ENCODE measurements at places on chromosomes 2 and 18.

DNA sequence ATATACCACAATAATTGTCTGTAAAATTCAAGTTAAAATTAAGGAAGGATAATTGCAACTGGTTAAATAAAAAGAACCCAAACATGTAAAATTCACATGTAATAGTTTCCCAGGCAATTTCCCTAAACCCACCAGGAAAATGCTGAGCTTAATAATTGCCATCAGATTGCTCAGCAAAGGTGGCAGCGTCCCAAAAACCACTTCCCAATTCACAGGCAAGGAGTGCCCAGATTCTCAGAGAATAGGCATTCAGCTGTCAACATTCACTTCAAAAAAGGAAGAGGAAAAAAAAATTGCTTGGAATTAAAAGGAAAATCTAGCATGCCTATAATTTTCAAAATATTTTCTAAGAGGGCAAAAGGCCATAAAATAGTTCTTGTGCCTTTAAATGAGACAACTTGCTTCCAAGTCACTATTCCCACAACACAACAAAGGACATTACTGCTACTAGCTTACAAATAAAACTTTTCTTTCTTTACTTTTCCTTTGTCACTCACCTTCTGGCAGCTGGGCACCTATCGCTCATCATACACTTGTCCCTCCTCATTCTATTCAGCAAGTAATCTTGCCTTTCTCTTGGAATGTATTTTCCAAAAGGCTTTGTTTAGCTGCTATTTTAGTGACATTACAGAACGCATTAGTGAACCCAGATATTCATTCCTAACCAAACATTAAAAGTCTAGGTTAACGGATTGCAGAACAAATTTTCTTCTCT is 15.2 kb downstream of the SRBD1 start:
- no peak for DNase-seq

- DNase-seq: no peak
These were observed 181.3 kb downstream of the SEPTIN10 start for GRCh38 chr2:109432421-109432820.

DNA sequence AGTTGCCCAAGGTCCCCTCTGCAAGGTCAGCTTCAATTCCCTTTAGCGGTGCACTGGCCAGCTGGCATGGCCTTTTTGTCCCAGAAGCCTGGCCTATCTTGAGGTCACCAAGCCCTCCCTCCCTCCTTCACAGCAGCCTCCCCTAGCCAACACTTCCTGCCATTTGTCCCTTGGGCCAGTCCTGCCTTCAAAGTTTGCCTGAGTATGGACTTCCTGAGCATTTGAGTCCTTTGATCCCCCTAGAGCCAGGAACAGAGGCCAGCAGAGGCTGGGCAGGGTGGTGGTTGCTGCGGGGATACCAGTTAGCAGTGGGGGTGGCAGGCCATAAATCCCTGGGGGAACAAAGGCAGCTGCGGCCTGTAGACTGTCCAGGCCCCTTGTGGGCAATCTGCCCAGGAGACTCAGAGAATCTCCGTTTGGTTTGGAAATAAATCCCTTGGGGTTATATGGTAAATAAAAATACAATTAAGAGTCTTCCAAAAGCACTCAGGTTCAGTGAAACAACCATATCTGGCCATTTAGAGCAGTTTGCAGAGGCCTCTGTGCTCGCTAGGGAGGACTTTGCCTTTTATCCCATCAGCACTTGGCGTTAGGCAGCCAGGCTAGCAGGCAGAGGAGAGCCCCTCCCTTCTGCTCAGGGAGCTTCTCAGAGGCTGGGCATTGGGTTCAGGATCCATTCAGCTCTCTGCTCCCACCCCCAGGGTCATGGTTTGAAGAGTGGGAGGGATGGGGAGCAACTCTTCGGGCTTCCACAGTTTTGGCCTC is 3.1 kb upstream of the HES6 start:
- no peak for DNase-seq

DNA sequence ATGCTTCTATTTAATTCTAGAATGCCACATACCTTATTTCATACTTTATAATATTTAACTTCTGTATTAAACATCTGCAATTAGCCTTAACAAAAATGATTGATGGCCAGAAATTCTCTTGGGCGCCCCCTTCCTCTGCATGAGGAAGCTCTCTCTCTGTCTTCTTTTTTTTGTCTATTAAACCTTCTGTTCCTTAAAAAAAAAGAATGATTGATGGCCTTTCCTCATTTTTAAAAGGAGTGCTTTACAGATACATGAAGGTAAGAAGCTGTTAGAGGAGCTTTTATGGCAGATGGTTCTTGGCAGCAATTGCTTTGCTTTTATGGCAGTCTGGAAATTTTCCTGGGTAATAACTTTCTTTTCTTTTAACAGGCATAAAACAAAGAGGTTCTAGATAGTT is 526.9 kb downstream of the SLC4A3 start:
- no peak for DNase-seq

DNA sequence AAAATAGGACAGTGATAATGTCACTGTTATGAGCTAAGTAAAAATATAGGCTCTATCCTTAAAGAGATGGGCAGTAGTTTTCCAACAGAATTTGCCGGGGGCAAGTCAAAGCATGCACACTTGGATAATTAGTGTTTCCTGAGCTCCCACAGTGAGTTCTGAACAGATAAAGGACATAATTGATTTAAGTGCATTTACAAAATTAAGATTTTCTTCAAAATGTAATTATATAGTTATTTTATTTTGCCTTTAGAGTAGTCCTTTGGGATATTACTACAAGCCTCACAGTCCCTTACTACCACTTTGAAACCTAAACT is 107.6 kb downstream of the RAPGEF4 start:
- no peak for DNase-seq

GRCh38 chr18:8406186-8406867 is 202.9 kb upstream of the RAB12 start:
- DNase-seq: no peak

GRCh38 chr2:120653046-120653445 is 82.6 kb upstream of the GLI2 start:
- DNase-seq: no peak

DNA sequence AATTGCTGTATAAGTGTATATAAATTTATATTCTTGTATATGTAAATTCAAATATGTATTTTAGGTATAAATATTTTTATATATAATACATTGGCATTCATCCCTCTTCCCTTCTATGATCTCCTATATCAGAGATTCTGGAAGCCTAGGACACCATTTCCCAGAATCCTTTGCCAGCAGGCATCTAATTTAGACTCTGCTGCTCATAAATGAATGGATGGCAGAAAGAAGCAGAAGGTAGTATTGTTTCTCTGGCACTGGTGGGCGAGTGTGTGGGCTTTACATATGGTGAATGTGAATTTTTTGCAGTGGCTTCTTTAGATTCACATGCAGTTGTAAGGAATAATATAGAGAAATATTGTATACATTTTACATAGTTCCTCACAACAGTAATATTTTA is 215.2 kb upstream of the THSD7B start:
- DNase-seq: no peak

DNA sequence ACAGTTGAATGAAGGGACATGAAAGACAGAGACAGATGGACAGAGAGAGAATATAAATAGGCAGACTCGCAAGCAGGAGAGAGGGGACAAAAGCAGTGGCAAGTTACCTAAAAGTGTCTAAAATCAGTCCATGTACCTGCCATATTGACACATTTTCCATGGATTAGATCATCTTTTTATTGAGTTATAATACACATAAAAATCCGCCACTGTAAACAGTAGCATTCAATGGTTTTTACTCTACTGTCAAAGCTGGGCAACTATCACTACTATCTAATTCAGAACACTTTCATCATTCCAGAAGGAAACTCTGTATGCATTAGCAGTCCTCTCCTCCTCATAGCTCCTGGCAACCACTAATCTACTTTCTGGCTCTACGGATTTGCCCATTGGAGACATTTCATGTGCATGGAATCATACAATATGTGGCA is 10.1 kb downstream of the CFAP210 start:
- DNase-seq: no peak

GRCh38 chr2:74498500-74499266 is 720 bp downstream of the LBX2 start:
- no peak for DNase-seq

- DNase-seq: no peak
These were observed 11.1 kb downstream of the LIMS2 start for GRCh38 chr2:127664065-127664894.

DNA sequence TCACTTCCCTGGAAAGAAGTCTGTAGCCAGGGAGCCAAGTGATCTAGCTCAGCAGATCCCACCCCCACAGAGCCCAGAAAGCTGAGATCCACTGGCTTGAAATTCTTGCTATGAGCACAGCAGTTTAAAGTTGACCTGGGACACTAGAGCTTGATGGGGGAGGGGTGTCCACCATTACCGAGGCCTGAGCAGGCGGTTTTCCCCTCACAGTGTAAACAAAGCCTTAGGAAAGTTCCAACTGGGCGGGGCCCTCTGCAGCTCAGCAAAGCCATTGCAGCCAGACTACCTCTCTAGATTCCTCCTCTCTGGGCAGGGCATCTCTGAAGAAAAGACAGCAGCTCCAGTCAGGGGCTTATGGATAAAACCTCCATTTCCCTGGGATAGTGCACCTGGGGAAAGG is 887.2 kb upstream of the LRATD1 start:
- no peak for DNase-seq

GRCh38 chr18:28961669-28962228 is 784.8 kb upstream of the CDH2 start:
- DNase-seq: no peak

DNA sequence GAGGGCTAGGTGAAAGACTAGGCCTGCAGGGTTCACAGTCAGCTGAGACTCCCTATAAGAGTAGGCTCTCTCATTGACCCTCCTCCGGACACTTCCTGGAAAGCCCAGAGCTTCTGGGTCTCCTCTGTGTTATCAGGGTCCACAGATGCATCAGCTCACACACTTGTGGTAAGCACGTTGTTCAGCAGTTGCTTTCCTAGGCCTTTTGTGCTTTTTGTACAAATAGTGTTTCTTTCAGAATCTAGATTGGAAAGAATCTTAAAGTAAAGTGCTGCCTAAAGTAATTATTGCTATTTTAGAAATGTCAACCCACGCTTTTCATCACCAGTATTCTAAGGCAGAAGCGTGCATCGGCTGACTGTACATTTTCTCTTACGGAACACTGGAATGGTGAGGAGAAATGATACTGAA is 15.5 kb downstream of the SLC9A2 start:
- DNase-seq: no peak

DNA sequence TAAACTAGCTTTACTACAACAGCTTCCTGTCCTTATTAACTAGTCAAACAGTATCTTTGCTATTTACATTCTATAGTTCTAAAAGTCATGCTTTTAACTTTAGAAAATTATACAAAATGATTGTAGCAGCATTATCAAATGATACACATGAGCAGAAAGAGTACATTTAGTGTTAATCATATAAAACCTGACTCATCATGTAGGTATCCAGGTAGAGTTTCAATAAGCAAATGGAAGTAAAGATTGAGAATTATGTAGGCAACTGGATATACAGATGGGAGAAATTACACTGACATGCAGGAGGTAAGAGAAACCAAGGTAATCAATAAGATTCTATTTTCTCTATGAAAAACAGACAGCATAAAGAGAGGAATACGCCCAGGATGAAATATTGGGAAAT is 33.8 kb downstream of the TRIP12 start:
- DNase-seq: no peak

GRCh38 chr2:26846334-26847306 is 1.3 kb upstream of the DPYSL5 start:
- peak; percentile 44 for DNase-seq

DNA sequence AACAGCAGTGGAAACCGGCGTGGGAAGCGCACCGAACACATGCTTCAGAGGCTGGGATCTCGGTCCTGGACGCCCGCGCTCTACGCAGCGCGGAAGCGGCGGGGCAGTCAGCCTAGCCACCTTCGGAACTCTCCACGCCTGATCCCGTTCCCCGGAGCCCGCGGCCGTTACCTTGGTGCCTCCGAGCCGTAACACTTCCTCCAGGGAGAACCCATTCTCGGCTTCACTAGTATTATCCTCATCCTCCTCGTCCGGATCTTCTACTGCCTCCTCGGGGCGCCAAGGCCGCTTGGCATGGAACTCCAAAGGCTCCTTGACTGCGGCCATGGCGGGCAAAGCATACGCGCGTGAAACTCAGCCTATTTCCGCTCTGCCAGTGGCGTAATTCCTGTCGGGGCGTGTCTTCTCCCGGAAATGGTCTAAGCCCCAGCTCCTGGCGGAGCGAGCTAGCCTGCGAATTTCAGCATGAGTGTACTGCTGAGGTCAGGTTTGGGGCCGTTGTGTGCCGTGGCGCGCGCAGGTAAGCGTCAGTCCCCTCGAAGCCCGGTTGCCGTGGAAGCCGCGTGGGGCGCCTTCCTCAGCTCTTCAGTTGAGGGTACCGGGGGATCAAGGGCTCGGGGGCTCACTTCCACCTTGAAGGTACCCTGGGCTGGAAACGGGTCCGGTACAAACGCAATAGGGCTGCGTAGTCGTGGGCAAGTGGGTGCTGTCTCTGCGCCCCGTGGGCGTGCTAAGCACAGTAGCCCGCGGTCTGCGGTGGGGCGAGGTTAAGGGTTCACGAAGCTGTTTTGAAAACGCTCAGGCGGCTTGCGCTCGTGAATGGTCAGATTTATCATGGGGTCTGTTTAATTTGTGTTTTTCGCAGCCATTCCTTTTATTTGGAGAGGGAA is at the start of the genes CEBPZ and NDUFAF7:
Gene CEBPZ (minus strand): TSS at position 356 of the 890 bp plus-strand sequence. CDS start 29 bp downstream, at position 327.
Gene NDUFAF7 (plus strand): TSS at position 418 of the 890 bp plus-strand sequence. CDS start 48 bp downstream, at position 466.
- peak; percentile 86 for DNase-seq

GRCh38 chr18:34003687-34004086 is 221.0 kb downstream of the NOL4 start:
- no peak for DNase-seq

DNA sequence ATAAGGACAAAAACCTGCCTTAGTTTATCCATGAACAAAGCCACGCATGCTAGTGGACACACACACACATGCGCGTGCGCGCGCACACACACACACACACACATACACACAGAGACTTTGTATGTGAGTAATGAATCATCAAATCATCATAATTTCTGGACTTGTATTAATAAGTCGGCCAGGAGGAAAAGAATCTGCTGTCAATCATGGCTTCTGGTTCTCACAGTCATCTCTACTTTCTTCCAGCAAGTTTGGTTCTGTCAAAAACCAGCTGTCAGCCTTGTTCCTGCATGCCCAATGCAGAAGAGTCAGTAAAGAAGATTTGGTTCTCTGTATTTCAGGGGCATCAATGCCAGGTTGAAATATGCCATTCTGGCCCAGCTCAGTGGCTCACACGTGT is 1.1 kb upstream of the TTR start:
- no peak for DNase-seq

- no peak for DNase-seq
These were observed 134.7 kb downstream of the ACOXL start for GRCh38 chr2:110867078-110867477.

DNA sequence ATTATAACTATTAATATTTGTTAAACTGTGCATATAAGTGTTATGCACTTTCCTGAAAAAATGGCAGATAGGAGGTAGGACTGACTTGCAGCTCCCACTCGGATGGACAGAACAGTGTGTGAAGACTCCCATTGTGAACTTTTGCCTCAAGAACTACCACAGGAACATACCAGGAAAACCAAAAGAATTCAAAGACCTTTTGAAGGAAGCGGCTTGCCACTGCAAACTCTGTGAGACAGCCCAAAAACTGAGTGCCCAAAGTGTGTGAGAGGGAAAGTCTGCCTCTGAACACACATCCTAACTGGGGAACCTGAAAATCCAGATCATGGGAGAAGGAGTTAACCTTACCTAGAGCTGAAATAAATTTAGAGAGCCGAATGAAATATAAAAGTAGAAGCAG is 171.0 kb downstream of the ZBTB7C start:
- DNase-seq: no peak

GRCh38 chr18:42338683-42339082 is 383.6 kb downstream of the PIK3C3 start:
- no peak for DNase-seq
